Mammary epithelial cell (primary cell): ENCODE measurements at places on chromosomes 6 and 20.

GRCh38 chr6:154937306-154938220 lies 57.6 kb upstream of the TIAM2 start:
- DNase-seq = no peak

- peak; percentile 41 for DNase-seq
These were observed 88.6 kb downstream of the LIN28B start for GRCh38 chr6:105045526-105045925.

- no peak for DNase-seq
These were observed 64.2 kb downstream of the GCNT2 start for GRCh38 chr6:10585209-10585845.

- no peak for DNase-seq
These were observed 91.7 kb downstream of the NCR2 start for GRCh38 chr6:41426888-41427641.

DNA sequence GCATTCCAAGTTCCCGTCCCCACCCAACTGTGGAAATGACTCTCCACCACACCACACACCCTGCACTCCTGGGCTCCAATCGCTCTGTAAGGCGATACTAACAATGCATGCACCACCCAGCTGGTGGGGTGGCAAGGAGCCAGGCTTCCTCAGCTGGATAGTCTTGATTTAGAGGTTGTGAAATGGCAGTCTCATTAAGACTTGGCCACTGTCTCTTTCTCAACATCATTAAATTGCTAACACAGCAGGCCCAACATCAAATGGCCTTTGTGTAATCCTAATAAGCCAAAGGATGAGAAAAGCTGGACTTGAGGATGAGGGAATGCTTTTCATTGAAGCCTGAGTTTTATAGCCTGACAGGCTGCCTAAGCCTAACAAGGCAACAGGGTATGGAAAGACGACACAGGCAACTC lies 223.7 kb downstream of the GMDS start:
- peak; percentile 88 for DNase-seq
